Activated CD4-positive, alpha-beta memory T cell treated with anti-CD3 and anti-CD28 coated beads for 36 hours (primary cell): ENCODE measurements at places on chromosomes 16 and 17.

GRCh38 chr16:57608462-57609113 is 19.8 kb upstream of the ADGRG1 start:
- no peaks in the 10 kb centered on the region for H3K27me3 ChIP-seq
- peak; percentile 7 for DNase-seq
- H3K36me3 ChIP-seq = no peaks in the 10 kb centered on the region
- H3K27ac ChIP-seq = no peak overlapping the region

GRCh38 chr17:19305256-19305655 is 57.3 kb downstream of the B9D1 start:
- DNase-seq = no peak
- H3K27ac ChIP-seq = no peak overlapping the region
- peaks cover 35% of the 10 kb centered on the region for H3K27me3 ChIP-seq
- no peaks in the 10 kb centered on the region for H3K36me3 ChIP-seq

- no peaks in the 10 kb centered on the region for H3K27me3 ChIP-seq
- H3K36me3 ChIP-seq = no peaks in the 10 kb centered on the region
- DNase-seq = no peak
- no peak overlapping the region for H3K4me3 ChIP-seq
Measured at GRCh38 chr16:60181536-60181935, 1447.4 kb upstream of the GOT2 start.

DNA sequence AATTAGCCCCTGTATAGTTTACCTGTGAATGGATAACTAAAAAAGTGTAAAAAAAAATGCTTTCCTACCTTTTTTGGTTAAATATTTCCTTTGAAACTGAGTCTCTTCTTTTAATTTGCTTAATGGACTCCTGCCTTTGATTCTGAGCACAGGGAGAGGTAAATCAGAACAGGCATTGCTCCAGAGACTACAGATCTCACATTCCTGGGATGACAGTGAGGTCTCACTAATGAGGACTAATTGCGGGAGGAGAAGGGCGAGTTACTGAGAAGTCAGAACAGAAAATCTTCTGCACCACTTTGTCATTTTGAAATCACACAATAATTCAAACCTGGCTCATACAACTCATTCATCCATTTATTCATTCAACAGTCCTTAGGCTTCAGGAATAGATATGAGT is 437.0 kb upstream of the ASIC2 start:
- H3K27ac ChIP-seq = no peak overlapping the region
- H3K4me3 ChIP-seq = no peak overlapping the region
- H3K36me3 ChIP-seq = no peaks in the 10 kb centered on the region
- DNase-seq = no peak

- H3K27ac ChIP-seq = no peak overlapping the region
- H3K4me3 ChIP-seq = no peak overlapping the region
- H3K36me3 ChIP-seq = no peaks in the 10 kb centered on the region
- H3K27me3 ChIP-seq = peaks cover 31% of the 10 kb centered on the region
Measured at GRCh38 chr17:62649570-62649969, 22.1 kb downstream of the MRC2 start.

DNA sequence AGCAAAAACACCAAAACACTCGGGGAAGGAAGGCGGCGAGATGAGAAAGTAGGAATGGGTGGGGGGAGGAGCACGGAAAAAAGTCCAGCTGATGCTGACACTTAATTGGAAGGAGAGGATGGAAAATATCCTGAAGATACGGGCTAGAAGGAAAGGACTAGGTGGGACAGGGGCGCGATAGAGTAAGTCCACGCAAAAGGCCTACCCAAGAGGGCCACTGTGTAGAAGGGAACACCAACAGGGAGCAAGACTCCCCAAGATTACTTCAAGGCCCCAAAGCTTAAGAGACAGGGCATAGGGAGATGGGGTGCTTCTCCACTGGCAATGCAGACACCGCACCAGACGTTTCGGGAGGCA is 736 bp downstream of the APPBP2 start:
- peak overlapping the region; percentile 91 for H3K27ac ChIP-seq
- H3K4me3 ChIP-seq = peak overlapping the region; percentile 99
- H3K4me1 ChIP-seq = peaks cover 37% of the 10 kb centered on the region
- DNase-seq = no peak

GRCh38 chr16:10812312-10813098 is 6.1 kb downstream of the TVP23A start:
- DNase-seq = peak; percentile 16
- peaks cover 16% of the 10 kb centered on the region for H3K4me1 ChIP-seq
- H3K36me3 ChIP-seq = no peaks in the 10 kb centered on the region
- no peak overlapping the region for H3K4me3 ChIP-seq
- H3K27ac ChIP-seq = peak overlapping the region; percentile 43

DNA sequence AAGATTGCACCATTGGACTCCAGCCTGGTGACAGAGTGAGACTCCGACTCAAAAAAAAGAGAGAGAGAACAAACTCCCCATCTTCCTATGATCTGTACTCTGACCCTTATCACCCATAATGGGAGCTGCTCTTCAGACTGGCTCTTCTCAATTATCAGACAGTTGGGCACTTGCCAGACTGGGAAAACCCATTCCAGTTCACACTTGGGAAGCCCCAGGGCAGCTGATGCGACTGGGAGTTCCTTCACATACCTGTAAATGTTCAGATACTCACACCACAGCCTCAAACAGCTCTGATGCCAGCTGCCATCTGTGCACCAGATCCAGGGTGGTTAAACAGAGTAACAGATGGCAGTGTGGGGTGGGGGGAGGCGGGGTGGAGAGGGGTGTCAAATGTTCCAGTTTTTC is 23.8 kb upstream of the TMEM101 start:
- no peak for DNase-seq
- no peaks in the 10 kb centered on the region for H3K27me3 ChIP-seq
- no peak overlapping the region for H3K27ac ChIP-seq
- no peak overlapping the region for H3K4me3 ChIP-seq
- peaks cover 19% of the 10 kb centered on the region for H3K4me1 ChIP-seq

DNA sequence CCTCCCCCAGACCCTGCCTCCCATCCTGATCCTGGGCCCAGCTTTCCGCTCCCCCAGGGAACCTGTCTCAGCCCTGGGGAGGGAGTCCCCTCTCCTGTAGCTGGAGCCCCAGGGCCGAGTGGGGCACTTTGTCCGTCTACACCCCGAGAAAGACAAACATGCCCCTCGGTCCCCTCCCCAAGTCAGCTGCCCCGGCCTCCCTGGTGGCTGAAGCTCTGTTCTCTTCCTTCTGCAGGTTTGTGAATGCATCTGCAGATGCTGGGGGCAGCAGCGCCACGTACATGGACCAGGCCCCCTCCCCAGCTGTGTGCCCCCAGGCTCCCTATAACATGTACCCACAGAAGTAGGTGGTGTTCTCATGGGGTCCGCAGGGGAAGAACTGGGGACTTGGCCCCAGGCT is 20.8 kb downstream of the STAT5A start:
- H3K4me1 ChIP-seq = peaks cover 70% of the 10 kb centered on the region
- no peaks in the 10 kb centered on the region for H3K27me3 ChIP-seq
- DNase-seq = no peak
- H3K27ac ChIP-seq = peak overlapping the region; percentile 74
- no peak overlapping the region for H3K4me3 ChIP-seq

GRCh38 chr17:78118801-78119241 is 9.7 kb downstream of the TMC6 start:
- DNase-seq = no peak
- H3K27me3 ChIP-seq = no peaks in the 10 kb centered on the region
- H3K36me3 ChIP-seq = peaks cover 43% of the 10 kb centered on the region
- peaks cover 48% of the 10 kb centered on the region for H3K4me1 ChIP-seq

- no peaks in the 10 kb centered on the region for H3K27me3 ChIP-seq
- peaks cover 51% of the 10 kb centered on the region for H3K36me3 ChIP-seq
- H3K4me1 ChIP-seq = peaks cover 69% of the 10 kb centered on the region
- peak overlapping the region; percentile 96 for H3K27ac ChIP-seq
- no peak for DNase-seq
Measured at GRCh38 chr16:84594725-84595038, 23.2 kb downstream of the COTL1 start.

DNA sequence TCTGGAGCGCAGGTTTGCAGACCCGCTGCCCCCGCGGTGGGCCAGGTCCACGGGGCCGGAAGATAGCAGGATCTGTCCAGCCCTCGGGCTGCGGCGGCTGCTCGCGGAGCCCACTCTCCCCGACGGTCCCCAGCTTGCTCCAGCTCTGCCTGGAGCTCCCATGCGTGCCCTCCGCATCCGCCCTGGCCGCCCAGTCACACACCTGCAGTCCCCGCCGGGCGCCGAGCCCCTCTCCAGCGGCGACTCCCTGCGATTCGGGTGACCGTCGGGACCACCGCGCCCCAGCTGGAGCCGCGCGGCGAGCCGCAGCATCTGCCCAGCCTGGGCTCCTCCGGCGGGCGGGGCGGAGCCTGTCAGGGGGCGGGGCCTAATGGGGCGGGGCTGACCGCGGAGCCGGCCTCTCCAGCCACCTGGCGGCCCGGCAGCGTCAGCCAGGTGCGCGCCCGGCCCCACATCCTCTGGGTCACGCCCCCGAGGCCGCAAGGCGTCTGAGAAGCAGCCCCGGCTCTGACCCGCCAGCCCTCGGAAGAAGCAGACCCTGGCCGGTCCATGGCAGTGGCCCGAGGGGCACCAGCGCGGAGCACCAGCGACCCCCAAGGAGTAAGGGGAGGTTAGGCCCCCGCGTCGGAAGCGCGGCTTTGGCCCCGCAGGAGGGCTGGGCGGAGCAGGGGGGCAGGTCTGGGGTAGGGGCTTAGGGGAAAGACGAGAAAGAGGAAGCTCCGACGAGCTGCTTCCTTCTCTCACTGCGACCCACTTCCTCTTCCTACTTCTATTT is at the start of gene PIK3R5:
Gene PIK3R5, minus strand, starts transcription at position 314 of the 775 bp plus-strand sequence. CDS start 54,213 bp downstream, outside the sequence.
- H3K36me3 ChIP-seq = peaks cover 11% of the 10 kb centered on the region
- peak within 1 kb of the TSS; percentile 80 for H3K27ac ChIP-seq
- H3K4me3 ChIP-seq = peak within 1 kb of the TSS; percentile 88
- peaks cover 48% of the 10 kb centered on the region for H3K4me1 ChIP-seq
- no peaks in the 10 kb centered on the region for H3K27me3 ChIP-seq

DNA sequence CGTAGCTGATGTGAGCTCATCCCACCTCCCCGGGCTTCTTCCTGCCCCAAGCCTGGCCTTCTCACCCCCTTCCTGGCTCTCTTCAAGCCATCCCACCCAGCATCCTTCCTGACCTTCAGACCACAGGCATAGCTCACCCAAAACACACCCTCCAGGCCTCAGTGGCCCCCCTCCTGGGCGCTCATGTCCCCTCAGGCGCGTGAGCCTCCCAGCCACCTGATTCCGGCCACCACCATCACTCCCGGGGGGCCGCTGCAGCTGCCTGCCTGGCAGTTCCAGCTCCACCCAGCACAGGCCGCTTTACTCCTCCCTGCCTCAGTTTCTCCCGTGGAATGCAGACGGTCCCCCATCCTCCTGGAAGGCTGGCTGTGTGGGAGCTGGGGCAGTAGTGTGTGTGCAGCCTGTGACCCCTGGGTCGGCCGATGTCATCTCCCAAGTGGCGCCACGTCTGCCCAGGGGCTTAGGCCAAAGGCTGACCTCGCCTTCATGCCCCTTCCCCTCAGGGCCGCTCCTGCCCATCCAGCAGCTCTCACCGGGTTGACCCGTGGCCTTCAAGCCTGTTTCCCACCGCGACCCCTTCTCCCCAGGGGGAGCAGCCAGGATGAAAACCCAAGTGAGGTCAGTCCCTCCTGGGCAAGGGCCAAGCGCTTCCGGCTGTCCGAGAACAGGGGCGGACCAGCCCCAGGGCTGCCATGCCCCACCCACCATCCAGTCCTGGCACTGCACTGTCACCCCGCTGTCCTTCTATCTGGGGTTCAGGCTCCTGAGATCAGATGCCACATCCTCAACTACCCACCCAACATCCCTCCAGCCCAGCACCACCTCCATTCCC is 11.9 kb upstream of the CHMP6 start:
- peaks cover 4% of the 10 kb centered on the region for H3K27me3 ChIP-seq
- DNase-seq = no peak
- no peaks in the 10 kb centered on the region for H3K36me3 ChIP-seq
- no peak overlapping the region for H3K4me3 ChIP-seq

- no peak overlapping the region for H3K4me3 ChIP-seq
- H3K27ac ChIP-seq = no peak overlapping the region
Measured at GRCh38 chr16:70715860-70716357, 30.1 kb upstream of the MTSS2 start.

DNA sequence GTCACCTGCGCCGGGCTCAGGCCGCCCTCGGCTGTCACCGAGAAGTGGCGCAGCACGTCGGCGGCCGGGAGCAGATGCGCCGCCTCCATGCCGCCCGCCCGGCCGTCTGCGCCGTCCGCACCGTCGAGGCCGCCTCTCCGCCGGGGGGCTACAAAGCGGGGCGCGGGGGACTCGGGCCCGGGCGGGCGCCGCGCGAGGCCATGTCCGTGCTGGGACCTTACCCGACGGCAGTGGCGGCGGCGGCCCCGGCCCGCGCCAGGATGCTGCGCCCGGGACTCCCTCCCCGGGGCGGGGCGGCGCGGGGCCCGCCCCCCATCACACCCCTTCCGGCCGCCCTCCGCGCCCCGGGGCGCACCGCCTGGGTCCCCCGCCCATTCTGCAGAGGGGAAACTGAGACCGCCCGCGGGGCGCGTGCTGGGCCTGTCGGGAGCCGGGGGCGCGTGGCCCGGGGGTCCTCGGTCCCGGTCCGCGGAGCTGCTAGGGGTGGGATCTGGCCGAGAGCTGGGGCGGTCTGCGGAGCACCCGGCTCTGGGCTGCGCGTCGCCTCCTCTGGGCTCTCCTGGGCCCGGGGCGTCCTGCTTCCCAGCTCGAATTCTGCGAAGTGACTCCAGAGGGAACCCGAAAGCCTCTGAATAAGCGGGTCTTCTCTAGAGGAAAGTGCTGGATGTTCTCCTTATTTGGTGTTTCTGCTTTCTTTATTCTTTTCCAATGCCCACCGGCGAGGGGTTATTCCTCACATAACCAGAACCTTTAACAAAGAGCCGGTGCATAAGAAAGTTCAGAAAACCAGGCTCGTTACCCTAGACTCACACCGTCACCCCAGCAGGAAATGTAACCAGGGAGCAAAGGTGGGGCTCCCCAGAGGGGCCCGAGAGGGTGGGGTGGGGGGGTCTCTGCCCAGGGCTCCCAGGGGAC is at the start of gene ATP2A3:
Gene ATP2A3, minus strand, starts transcription at position 235 of the 915 bp plus-strand sequence. Its CDS starts 146 bp downstream, at position 89.
- peak within 1 kb of the TSS; percentile 85 for H3K27ac ChIP-seq
- no peaks in the 10 kb centered on the region for H3K27me3 ChIP-seq
- peaks cover 3% of the 10 kb centered on the region for H3K36me3 ChIP-seq
- peaks cover 50% of the 10 kb centered on the region for H3K4me1 ChIP-seq

GRCh38 chr16:19348578-19349315 is 63.2 kb downstream of the CLEC19A start:
- H3K27me3 ChIP-seq = peaks cover 13% of the 10 kb centered on the region
- no peak for DNase-seq
- no peaks in the 10 kb centered on the region for H3K36me3 ChIP-seq
- H3K4me3 ChIP-seq = no peak overlapping the region
- no peaks in the 10 kb centered on the region for H3K4me1 ChIP-seq
- H3K27ac ChIP-seq = no peak overlapping the region

DNA sequence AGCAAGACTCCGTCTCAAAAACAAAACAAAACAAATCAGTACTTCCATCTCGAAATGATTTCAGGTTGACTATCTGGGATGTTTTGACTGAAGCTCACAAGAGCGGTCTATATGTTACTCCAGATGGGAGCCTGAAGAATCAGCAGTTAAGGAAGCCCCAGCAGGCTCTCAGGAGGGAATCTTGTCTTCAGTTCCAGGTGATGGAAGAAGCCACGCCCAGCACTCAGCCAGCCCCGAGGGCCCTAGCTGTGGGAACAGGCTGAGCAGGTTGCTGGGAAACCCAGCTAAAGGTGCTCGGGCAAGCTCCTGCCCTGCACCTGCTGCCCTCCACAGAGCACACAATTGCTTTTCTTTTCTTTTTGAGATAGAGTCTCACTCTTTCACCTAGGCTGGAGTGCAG is 32.4 kb downstream of the WIPI1 start:
- H3K27ac ChIP-seq = no peak overlapping the region
- no peaks in the 10 kb centered on the region for H3K27me3 ChIP-seq
- no peak for DNase-seq
- no peaks in the 10 kb centered on the region for H3K4me1 ChIP-seq
- no peak overlapping the region for H3K4me3 ChIP-seq
